ENCODE measurements at places on chromosomes 1 and 21.
A peak's percentile ranks its signal among the peaks of the same experiment; 100 is the strongest.

GRCh38 chr1:215181518-215181917 is 99.0 kb downstream of the KCNK2 start:
- DNase-seq, result no peak

DNA sequence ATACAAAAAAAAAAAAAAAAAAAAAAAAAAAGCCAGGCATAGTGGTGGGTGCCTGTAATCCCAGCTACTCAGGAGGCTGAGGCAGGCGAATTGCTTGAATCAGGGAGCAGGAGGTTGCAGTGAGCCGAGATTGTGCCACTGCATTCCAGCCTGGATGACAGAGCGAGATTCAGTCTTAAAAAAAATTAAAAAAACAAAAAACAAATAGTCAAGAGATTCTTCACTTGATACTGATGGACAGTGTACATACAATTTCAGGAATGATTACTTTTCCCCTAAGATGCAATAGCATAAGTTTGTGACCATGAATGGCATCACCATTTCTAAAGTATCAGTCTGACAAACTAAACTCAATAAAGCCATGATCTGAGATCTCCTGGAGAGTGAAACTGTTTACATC is 60.8 kb upstream of the IVNS1ABP start:
- no peak for DNase-seq

GRCh38 chr1:26287033-26287711 is 7.3 kb downstream of the SH3BGRL3 start:
- peak; percentile 75 for DNase-seq

DNA sequence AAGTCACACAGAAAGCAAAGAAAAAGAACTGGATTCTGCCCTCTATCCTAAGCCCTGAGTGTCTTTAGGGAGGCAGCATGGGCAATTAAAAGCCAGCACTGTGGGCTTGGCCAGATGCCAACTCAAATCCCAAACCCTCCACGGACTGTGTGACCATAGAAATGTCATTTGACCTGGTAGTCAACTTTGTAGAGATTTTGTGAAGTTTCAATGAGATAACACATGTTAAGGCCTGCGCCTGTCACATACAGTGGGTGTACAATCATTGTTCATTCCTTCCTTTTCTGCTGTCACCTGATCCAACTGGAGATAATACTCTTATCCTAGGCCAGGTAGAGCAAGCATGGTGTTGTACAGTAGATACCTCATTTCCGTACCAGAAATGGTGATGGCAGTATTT is 54.2 kb downstream of the TMEM53 start:
- no peak for DNase-seq

- DNase-seq, result no peak
Measured at GRCh38 chr1:215113776-215114153, 31.2 kb downstream of the KCNK2 start.

GRCh38 chr1:172697534-172698002 is 38.7 kb downstream of the FASLG start:
- no peak for DNase-seq

- no peak for DNase-seq
Measured at GRCh38 chr1:178614286-178614685, 101.4 kb downstream of the TEX35 start.
